Central memory CD4-positive, alpha-beta T cell (primary cell): ENCODE measurements at places on chromosomes 1 and 21.

- no peak for DNase-seq
These were observed 12.4 kb downstream of the EPHA8 start for GRCh38 chr1:22575532-22576149.

DNA sequence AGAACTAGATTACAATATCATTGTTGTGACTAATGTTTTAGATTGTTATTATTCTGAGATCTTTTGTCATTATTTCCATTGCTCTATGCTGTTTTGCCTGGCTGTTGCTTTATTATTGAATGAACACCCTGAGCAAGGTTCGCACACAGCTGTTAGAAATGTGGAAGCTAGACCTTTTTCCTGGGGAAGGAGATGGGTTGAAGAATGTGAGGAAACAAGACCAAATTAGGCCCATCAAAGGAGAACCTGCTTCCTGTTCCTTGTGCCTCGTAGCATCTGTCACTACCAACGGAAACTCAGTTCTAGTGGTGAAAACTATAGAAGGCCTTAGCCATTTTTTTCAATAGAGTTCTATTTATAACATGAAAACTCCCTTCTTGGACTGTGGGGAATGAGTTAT is 68.7 kb downstream of the RGL1 start:
- DNase-seq: peak; percentile 1

DNA sequence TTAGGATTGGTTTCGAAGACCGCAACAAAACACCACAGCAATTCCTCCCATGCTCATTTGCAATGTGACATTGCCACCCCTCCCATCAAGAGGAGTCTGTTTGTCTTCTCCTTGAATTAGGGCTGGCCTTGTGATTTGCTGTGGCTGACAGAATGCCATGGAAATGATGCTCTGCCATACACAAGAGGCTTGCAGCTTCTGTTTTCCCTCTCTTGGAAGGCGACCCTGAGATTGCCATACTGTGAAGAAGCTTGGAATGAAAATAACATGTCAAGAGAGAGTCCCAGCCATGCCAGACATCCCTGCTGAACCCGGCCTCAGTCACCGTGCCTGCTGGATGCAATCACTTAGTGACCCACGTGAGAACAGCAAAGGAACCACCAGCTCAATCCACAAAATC is 212.4 kb downstream of the CRB1 start:
- no peak for DNase-seq

GRCh38 chr1:86119214-86119764 is 37.3 kb downstream of the COL24A1 start:
- DNase-seq: no peak

DNA sequence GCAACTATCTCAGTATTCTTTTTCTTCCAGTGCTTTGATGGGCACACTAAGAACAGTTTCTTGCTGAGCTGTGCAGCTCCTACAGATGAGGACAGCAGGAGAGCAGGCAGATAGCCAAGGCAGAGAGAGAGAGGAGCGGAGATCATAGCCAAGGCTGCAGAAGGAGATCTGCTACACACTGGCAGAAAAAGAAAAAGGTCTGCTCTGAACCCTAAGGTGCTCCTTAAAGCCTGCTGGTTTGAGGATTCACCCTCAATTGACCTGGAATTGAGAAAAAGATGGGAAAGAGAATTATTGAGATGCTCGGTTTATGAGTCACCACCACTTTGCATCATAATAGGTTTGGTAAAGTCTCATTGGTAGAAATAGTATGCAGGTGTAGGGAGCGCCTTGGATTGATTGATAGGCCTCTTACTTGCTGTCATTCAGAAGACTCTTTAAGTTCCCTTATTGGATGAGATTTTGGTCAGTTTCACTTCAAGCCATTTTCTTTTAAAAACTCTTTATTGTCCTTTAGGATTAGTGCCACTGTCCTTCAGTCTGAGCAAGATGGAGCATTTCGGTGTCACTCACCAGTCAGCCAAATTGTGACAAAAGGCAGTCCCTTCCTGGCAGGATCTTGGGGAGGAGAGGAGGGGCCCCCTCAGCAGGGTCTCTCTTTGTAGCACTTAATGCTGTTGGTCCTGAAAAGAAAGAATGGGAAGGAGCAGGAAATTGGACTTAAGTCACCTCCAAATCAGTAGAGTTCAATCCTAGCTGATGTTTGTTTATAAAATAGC is 685.0 kb downstream of the ADGRL2 start:
- DNase-seq: no peak

GRCh38 chr1:101136739-101137138 is 100.1 kb upstream of the S1PR1 start:
- peak; percentile 17 for DNase-seq

DNA sequence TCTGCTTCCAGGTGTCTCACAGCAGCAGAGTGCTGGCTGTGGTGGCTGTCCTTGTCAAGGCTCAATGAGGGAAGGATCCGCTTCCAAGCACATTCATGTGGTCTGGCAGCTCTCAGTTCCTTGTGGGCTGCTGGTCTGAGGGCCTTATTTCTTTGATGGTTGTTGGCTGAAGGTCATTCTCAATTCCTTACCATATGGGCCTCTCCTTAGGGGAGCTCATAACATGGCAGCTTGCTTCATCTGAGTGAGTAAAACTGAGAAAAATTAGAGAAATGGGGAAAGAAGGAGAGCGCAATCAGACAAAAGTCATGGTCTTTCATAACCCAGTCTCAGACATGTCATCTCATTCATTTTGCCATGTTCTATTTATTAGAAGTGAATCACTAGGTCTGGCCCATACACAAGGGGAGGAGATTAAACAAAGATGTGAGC is 81.7 kb upstream of the TSPAN2 start:
- DNase-seq: no peak

GRCh38 chr1:33082575-33083108 is 1.7 kb downstream of the AZIN2 start:
- no peak for DNase-seq

GRCh38 chr1:3015269-3015635 is 6.0 kb upstream of the ACTRT2 start:
- no peak for DNase-seq

DNA sequence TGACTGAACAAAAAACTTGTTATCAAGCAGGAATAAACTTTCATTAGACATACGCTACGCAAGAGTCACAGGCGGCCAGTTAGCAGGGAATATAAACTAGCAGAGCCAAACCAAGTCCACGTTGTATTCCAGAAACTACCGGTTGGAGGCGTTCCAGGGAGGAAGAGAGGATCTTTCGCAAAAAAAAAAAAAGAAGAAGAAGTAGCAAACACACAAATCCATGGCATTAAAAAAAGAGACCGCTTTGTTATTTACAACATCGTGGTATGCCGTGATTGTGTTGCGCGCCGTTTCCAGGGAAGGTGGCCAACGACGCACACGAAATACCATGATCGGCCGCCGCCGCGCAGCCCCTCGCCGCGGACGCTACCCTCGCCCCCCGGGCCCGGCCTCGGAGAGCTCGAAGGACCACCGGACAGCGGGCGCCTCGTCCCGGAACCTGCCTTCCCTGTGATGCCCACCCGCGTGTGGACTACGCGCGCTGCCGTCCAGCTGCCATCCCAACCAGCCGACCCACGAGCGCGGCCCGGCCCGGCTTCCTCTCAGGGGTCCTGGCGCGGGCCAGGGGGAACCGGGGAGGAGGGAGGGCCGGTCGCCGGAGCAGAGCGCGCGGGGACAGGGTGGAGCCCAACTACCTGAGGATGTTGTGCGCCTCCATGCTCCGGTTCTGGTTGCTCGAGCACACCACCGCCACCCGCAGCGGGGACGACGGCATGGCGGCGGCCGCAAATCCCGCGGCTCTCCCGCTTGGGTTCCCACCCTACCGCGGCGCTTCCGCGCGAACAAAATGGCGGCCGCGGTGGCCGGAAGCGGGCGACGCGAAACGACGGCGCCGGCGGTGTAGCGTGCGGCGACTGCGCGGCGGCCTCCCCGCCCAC is 581 bp downstream of the SSU72 start:
- peak; percentile 14 for DNase-seq

DNA sequence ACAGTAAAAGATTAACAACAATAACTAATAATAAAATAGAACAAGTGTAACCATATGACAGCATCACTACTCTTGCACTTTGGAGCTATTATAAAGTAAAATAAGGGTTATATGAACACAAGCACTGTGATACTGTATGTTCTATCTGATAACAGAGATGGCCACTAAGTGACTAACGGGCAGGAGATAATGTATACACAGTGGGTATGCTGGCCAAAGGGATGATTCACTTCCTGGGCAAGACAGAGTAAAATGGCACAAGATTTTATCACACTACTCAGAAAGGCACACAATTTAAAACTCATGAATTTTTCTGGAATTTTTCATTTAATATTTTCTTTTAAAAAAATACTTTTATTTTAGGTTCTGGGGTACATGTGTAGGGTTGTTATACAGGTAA is 12.3 kb downstream of the SLC9C2 start:
- no peak for DNase-seq

GRCh38 chr1:221887758-221888157 is 145.9 kb upstream of the DUSP10 start:
- DNase-seq: no peak
